ENCODE measurements at places on chromosomes 11 and 22.

DNA sequence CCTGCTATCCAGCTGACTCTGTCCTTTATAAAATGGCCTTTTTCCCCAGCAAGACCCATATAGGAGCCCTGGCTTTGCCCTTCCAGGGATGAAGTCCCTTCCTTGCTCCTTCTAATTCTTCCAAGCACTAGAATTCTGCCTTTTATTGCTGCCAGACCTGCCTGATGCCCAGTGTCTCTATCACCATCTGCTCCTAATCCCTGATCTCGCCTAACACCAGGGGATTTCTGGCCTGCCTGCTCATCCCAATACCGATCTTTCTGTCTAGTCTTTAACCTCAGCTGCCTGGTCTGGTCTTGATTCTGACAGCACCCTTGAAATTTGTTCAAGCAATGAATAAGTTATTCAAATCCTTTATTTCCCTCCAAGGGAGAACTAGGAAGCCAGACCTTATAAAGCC lies 150.2 kb downstream of the SPON1 start:
- DNase-seq: no peak

GRCh38 chr22:48936391-48936790 lies 891.3 kb downstream of the BRD1 start:
- DNase-seq: no peak

DNA sequence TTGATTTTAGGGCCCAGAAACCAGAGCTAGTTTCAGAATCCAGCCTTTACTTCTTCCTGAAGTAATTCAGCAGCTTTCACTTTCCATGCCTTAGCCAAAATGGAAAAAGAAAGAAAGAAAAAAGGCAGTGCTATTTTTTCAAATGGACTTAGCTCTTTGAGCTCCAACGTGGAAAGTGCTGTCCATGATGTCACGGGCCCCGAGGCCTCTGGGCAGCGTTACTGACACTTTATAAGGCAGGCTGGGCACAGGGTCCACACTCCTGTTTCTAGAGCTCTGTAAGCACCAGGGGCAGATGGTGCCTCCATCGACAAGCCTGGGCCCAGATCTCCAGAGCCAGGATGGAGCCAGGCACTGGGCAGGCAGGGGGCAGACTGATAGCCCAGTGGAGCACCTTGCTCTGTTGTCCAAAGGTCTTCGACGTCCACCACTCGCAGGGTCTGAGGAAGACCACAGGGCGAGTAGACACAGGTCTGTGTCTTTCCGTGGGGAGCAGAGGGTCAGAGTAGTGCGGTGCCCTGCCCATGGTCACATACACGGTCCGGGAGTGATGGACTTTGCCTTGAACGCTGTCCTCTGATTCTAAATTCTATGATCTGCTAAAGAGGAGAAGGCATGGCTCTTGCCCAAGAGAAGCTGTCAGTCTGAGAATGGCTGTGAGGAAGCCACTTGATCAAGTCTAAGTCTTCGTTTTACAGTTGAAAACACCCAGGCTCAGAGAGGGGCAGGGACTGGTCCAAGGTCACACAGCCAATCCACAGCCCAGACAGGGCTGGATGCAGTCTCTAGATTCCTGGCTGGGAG lies 22.0 kb upstream of the WNT11 start:
- no peak for DNase-seq

- peak; percentile 78 for DNase-seq
These were observed at the start of gene ARHGAP42 for GRCh38 chr11:100687054-100687629. Gene ARHGAP42 (plus strand): TSS chr11:100687288. CDS start chr11:100687679, 391 bp downstream.

DNA sequence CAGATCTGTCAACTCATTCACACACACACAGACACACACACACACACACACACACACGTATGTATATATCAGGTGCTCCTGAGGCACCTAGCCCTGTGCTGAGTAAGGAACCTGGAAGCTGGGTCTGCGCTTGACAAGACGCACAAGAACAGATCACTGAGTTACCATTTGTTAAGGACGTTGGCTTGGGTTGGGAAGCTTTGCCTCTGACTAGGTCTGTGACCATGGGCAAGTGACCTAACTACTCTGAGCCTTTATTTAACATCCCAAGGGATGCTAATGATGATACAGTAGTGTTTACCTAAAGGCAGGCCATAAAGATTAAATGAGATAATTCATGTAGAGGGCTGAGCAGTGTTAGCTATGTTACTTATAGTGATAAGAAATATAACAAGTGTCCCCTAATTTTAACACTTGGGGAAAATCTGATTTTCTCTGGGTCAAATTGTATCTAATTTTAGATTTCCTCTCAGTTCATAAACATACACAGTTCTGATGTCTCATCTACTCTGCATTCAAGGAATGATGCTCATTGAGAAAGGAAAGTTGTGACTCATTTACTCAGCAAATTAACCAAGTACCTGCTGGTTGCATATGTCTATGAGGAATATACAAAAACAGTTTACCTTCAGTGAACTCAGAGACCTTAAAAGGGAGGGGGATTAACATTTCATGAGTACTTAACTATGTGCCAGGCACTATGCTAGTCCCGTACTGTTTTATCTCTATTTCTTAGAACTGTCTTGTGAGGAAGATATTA lies 13.6 kb downstream of the RNF185 start:
- DNase-seq: no peak

DNA sequence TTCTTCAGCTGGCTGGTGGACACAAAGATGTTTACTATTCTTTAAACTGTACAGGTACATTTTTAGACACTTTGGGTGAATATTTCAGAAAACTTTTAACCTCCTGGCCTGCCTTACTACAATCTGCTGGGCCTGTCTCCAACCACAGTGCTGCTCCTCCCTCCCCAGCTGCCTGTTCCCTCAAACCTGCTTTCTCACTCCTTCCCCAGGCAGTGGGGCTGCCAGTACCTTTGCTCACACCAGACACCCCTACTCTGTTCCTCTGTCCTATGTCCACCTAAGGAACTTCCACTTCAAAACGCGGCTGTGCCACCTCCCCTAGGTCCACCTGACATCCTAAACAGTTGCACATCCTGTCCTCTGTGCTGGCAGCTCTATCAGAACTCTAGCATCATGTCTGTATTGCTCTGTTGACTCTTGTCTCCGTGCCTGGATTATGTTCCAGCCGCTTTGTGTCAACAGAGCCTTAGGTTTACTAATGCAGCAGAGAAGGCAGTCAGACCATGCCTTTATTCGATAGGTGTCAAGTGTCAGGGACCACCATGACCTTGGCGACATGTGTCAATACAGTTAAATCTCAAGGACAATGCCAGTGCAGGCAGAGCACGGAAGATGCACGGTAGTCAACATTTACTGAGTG lies 13.4 kb downstream of the ZP1 start:
- DNase-seq: peak; percentile 77

DNA sequence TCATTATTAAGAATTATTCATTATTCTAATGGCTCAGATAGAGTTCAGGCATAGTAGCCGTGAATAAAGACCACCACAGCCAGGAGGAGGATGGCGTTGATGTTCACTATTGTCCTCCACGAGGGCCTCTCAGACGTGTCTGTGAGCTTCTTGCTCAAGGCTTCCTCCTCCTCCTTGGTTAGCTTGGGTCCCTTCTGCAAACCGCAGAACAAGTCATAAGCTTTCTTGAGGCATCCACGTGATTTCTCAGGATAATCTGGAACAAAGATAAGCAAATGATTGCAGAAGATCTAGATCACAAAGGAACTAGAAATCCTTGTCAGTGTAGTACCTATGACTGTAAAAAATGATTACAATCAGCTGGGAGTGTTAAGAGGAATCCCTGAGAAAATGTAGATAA lies 13.6 kb upstream of the RFPL2 start:
- DNase-seq: no peak

- DNase-seq: peak; percentile 63
These were observed 17.9 kb upstream of the TPH1 start for GRCh38 chr11:18063862-18064434.

DNA sequence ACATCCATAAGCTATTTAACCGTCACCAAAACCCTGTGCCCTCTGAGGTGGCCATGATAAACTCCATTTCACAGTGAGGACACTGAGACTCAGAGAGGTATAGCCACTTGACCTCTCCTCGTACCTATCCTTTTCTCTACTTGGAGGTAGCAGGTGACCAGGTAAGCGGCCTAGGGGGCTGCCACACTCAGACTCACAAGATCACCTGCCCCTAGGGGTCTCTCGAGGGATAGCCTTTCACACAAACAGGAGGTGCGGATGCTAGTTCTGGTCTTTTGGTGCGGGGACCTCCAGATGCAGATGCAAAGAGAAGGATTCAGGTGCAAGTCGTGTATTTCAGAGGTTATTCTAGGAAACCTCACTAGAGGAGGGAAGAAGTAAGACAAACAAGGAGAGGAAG lies 14.6 kb downstream of the MS4A18 start:
- no peak for DNase-seq

DNA sequence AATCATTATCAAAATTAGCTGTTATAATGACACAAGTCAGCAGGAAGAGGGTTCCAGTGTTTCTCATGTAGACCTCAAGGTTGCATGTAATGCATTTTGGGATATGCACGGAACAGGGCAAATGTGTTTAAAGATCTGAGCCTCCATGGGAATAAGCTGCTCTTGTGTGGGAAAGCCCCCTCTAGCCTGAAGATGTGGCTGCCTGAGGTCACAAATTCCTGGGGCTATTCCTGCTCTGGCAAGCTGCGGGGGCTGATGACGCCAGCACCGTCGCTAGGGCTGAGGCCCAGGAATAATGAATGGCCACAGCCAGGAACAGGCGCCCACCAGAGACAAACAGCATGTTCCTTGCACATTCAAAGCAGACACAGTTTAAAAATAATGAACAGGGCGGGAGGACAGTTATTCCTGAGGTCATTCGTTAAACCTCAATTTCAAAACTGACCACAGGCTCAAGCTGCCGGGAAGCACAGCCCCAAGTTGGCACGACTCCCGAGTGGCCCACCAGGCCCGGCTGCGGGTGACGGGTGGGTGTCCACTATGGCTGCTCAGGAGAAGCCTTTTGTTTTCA lies 11.7 kb downstream of the OSBPL5 start:
- DNase-seq: no peak

DNA sequence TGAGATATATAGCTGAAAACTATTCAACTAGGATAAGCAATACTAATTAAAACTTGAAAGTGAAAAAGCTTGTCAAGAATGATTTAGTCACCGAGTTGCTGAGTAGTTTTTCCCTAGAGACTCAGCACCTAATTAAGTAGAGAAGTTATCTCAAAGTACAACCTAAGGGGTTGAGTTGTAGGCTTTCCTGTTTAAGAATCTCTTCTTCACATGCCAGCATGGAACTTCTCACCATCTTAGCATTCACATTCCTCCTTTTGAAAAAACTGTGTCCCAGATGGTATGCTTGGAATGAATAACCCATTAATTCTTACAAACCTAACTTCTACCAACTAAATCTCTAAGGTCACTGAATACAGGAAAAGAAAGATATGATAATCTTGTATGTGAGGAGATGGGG lies 303.3 kb upstream of the ZC3H12C start:
- no peak for DNase-seq
